IPS DF 6.9 (cell line): ENCODE measurements at places on chromosomes 11 and 22.

GRCh38 chr11:58165504-58166106 lies 23.3 kb upstream of the OR9Q2 start:
- DNase-seq: no peak

- no peak for DNase-seq
Measured at GRCh38 chr11:45890886-45891550, 5.6 kb downstream of the MAPK8IP1 start.

- no peak for DNase-seq
Measured at GRCh38 chr22:44496305-44496704, 1.7 kb downstream of the RTL6 start.

- DNase-seq: no peak
Measured at GRCh38 chr22:27991586-27992293, 72.7 kb upstream of the PITPNB start.

DNA sequence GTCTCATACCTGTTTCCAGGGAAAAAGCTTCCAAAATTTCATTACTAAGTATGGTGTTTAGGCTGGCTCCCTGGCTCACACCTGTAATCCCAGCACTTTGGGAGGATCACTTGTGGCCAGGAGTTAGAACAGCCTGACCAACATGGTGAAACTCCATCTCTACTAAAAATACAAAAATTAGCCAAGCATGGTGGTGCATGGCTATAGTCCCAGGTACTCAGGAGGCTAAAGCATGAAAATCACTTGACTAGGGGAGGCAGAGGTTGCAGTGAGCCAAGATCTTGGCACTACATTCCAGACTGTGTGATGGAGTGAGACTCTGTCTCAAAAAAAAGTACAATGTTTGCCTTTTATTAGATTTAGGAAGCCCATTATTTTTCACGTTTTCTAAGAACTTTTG lies 331.5 kb upstream of the CCDC90B start:
- no peak for DNase-seq

GRCh38 chr11:112999520-112999919 lies 38.3 kb downstream of the NCAM1 start:
- DNase-seq: no peak

GRCh38 chr22:27799015-27799826 lies 2.3 kb downstream of the MN1 start:
- DNase-seq: no peak

GRCh38 chr22:22556995-22557925 lies 1.8 kb downstream of the PRAME start:
- no peak for DNase-seq

DNA sequence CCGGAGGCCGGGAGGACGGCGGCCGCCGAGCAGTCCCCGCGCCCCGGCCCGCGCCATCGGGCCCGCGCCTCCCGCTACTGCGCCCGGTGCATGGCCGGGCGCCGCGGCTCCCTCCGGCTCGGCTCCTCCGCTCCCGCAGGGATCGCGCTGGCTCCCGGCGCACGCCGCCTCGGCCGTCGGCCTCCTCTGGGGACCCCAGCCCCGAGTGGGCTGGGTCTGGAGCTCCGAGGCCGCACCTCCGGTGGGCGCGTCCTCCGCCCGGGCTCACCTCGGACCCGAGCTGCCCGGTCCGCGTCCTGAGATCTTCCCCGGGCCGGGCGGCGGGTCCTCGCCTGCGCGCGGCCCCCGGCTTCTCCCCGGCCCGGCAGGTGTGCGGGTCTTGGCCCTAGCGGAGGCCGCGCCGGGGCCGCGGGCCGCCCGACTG lies 251 bp downstream of the SHISA8 start:
- DNase-seq: no peak

- no peak for DNase-seq
Measured at GRCh38 chr11:9787260-9787659, 123.4 kb downstream of the SWAP70 start.

GRCh38 chr11:125457814-125458343 lies 38.2 kb downstream of the FEZ1 start:
- DNase-seq: no peak

DNA sequence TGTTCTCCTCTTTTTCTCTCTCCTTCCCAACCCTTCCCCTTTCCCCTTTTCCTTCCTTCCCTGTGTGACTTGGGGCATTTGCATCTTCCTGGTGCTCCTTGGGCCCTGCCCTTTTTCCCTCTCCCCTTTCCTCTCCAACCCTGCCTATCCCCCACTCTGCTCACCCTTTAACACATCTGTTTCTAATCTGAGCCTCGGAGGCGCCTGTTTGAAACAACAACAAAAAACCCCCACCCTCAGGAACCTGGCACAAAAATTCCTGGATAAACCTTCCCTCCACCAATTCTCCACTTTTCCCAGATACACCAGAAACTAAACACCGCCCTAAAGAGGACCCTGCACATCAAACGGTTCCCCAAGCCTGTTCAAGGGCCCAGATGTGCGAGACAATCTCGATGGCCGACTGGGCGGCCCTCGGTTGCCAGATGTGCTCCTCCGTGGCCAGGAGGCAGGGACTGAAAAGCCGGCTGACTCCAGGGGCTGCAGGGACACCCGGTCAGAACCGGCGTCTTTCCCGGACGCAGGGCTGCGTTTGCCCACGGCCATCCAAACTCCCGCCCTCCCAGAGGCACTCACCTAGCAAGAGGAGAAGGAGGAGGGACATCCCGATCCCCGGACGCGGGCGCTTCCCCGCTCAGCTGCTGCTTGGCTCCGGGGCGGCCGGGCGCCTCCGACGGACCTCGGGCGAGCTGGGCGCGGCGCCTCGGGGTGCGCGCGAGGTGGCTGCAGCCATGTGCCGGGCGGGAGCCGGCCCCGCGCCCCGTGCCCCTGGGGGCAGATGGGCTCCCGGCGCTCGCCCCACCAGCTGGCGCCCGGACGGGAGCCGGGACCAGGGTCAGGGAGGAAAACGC lies 486 bp downstream of the CLMP start:
- no peak for DNase-seq

GRCh38 chr22:25497181-25497641 lies 67.3 kb upstream of the GRK3 start:
- DNase-seq: no peak

DNA sequence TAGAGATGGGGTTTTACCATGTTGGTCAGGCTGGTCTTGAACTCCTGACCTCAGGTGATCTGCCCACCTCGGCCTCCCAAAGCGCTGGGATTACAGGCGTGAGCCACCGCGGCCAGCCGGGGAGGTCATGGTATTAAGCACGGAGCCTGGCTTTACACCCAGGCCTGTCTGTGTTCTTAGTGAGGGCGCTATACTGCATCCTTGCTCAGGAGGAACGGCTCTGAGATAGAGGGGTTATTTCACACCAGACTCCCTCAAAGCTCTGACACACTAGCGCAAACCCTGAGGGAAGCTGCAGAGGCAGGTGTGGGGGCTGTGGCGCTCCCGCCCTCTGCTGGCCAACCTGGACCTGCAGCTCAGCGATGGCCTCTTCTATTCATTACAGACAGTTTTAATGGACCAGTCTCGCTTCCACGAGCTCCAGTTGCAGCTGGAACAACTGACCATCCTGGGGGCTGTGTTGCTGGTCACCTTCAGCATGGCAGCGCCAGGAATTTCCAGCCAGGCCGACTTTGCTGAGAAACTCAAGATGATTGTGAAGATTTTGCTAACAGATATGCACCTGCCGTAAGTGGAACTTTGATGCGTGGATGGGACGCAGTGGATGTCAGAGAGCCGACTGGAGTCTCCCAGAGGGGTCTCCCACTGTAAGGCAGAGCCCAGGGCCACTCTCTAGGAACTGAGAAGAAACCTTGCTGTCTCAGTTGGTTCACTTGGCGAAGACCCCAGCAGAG lies 26.2 kb downstream of the TCP11L1 start:
- peak; percentile 81 for DNase-seq

DNA sequence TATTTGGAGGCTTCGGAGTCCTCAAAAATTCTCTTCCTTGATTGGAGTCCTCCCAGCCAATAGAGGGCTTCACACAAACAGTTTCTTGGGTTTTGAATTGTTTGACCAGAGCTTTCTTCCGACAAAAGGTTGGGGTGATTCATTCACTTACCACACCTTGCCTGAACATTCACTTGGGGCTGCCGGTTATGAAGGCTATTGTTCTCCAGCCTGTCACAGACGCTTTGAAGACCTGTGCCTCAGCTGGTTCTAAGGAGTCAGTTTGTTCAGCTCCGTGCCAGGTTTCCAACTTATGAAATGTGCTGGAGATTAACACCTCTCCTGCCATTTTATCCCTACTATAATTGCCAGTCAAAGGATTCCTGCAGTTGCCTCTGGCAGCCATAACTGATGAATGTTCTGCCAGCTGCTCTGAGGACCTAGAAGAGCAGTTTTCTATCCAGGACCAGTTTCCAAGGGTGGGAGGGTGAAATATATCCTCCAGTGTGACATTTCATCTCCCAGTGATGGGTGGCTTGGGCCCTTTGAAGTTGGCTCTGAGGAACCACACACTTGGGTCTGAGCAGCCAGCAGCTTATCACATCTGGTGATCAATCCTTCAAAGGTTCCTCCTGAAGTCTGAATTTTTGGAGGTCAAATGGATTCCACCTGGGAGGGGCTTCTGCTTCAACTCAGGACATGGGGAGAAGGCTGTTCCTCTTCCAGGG lies 31.4 kb downstream of the LIMK2 start:
- DNase-seq: no peak

- DNase-seq: no peak
Measured at GRCh38 chr11:63910675-63911074, 6.3 kb downstream of the RCOR2 start.

DNA sequence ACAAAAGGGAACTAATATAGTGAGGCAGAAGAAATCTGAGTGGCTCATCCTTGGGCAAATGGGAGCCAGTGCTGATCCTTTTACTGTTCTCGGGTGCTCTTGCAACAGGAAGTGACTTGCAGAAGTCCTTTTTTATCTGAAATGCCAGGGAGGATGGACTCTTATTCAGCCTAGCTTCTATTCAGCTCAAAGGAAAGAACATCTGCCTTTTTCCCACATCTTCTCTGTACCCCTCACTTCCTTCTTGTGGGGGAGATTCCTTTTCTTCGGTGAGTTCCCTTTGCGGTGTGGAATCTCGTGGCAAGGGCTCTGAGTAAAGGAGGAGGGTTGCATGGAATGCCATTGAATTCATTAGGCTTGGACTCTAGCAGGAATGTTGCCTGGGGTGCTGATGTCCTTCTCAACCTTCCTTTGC lies 76.2 kb downstream of the ZBTB16 start:
- DNase-seq: no peak

DNA sequence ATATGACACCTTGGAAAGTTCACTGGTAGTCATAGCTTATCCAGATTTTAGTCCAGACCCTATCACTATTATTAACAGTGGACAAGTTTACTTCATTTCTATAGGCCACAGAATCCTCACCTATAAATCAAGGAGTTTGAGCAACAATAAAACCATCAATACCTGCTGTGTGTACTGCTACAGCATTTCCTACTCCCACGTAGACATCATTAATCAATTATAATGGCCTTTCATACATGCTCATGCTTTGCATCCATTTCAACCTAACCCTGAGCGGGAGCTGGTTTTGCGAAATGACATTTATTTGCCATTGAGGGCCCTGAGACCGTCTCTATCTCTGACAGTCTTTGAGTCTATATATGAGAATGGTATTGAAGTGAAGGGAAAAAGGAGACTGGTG lies 312.3 kb downstream of the FAT3 start:
- no peak for DNase-seq

DNA sequence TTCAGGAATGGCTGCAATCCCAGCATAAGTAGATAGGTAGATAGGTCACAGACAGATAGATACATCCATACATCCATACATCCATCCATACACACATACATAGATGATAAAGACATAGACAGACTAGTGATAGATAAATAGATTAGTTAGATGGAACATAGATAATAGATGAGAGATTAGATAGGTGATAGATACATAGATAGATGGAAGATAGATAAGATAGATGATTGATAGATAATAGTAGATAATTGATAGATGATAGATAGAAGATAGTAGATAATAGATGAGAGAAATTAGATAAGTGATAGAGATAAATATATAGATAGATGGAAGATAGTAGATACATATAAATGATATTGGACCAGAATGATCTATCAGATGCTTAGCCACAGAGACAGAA lies 28.3 kb upstream of the LRRC55 start:
- DNase-seq: no peak

DNA sequence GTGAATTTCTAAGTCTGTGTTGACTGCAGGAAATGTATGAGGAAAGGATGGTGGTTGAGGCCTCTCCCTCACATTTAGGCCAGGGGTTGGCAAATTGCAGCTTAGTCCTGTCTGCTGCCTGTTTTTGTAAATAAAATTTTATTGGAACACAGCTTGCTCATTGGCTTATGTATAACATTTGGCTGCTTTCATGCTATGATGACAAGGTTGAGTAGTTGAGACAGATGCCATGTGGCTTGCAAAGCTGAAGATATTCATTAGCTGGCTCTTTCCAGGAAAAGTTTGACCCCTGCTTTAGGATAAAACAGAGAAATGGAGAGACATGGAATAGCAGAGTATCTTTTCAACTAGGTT lies 46.2 kb downstream of the BCR start:
- DNase-seq: no peak

DNA sequence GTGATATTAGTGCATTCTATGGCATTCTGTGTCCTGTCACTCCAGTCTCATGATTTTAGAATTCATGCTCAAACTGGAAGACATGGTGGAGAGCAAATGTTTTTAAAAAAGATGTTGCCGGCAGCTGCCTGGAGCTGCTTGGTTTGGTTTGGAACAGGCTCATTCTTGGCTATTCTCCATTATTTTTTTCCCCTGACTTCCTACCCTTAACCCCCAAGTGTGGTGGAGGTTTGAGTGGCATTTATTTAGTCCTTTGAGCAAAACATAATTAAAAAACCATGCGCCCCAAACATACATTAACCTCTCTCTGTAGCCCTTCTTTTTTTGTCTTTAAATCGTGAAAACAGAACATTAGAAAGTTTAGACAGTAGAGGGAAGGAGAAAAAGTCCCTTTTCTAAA lies 94.7 kb downstream of the LDLRAD3 start:
- DNase-seq: no peak

- no peak for DNase-seq
Measured at GRCh38 chr11:102833731-102834130, 9.7 kb downstream of the MMP3 start.

GRCh38 chr11:68684385-68685356 lies at the start of gene GAL:
TSS of gene GAL (plus strand) at chr11:68684544. CDS start at chr11:68684924, 380 bp downstream.
- no peak for DNase-seq

GRCh38 chr11:13221722-13222121 lies 55.9 kb upstream of the BMAL1 start:
- DNase-seq: no peak

GRCh38 chr11:72739240-72740059 lies 12.8 kb downstream of the ARAP1 start:
- no peak for DNase-seq

DNA sequence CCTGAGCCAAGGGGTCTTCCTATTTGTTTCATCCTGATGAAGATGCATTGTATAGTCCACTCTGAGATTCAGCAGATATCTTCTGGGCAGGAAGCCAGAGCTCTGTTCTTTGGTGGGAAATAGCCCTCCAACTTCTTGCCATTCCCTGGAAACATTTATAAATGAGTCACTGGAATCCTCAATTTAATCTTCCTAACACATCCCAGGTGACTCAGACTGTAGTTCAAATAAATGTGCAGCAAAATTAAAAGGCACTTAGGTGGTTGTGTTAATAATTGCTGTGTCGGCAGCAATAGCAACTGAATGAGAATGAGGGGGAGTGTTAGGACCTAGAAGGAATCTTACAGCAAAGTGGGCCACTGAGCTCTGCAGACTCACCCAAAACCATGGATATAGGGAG lies 108.6 kb downstream of the INSC start:
- DNase-seq: no peak

- DNase-seq: no peak
Measured at GRCh38 chr22:45341498-45341897, 31.8 kb downstream of the FAM118A start.

- no peak for DNase-seq
Measured at GRCh38 chr11:103939694-103940093, 96.7 kb upstream of the DDI1 start.

GRCh38 chr11:133548641-133549040 lies 16.3 kb upstream of the OPCML start:
- no peak for DNase-seq
